ENCODE measurements at places on chromosomes 12 and 14.

GRCh38 chr12:65524666-65525065 is 246.2 kb downstream of the MSRB3 start:
- no peak for DNase-seq

DNA sequence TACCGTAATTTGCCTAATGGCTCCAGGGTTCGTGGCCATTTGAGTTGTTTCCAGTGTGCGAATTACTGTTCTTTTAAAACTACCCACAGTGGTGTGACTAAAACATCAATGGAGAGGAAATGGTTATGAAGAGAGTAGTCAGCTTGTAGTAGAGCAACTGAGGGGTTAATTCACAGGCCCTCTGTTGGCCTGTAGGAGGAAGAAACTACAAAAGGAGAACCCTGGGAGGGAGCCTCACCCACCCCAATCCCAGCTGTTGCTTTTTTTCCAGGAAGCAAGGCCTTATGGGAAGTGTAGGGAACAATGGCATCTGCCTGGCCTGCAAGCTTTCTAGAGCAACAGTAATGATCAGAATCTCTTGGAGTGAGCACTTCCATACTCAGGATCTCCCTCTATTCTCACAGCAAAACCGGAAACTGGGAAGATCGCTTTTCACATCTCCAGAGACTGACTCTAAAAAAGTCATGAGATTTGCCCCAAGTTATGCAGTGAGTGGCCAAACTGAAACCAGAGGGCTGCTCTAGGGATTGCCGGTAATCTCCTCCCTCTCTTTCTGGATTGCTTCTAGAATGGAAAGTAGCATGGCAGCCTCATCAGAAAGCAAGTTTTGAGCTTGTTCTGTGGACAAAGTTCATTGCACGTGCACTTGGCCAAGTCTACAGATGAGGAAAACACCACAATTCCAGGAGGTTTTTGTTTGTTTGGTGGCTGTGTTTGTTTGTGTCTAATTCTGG is 125.3 kb upstream of the PWP1 start:
- no peak for DNase-seq

GRCh38 chr12:16634786-16635185 is 28.8 kb upstream of the LMO3 start:
- no peak for DNase-seq

DNA sequence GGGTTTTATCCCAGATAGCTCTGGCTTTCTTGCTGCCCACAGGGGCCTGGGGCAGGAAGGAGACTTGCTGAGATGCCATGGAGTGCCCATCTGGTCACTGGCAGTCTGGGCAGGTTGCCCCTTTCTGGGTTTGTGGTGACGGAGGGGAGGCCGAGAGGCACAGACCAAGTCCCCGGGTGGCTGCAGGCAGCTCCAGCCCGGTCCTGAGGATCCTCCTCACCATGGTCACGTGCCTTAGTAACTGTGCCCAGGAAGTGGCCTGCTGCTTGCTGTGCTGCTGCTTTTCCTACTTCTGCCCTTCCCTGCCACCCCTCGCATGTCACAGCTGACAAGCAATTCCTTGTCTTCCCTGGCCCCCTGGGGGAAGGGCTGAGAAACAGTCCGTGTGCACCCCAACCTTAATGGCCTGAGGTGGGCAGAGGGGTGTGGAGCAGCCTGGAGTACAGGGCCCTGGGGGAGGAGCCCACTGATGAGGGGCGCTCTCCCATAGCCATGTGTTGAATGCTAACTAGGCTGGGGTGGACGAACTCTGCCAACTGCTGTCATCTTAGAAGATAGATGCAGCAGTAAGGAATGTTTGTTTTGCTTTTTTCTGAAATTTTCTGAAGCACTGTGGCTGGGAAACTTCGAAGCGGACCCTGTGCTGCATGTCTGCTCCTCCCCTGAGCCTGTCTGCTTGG is 54.9 kb upstream of the SRSF5 start:
- no peak for DNase-seq

DNA sequence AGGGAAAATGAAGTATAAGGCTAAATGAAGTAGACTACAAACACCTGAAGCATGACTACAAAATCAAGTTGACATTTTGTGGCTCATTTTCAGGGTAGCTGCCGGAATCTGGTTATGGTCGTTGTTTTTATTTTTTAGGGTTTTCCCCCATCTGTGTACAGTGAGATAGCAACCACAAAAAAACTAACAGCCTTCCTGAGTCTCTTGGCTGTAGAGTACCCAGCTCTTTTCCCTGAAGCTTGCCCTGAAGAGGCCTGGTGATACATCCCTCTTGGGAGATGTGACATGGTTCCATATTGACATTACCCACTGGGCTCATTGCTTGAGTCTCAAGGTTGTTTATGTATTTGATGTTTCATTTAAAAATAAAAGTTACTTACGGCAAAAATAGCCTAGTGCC is 424.0 kb downstream of the ZFP36L1 start:
- DNase-seq, result no peak

DNA sequence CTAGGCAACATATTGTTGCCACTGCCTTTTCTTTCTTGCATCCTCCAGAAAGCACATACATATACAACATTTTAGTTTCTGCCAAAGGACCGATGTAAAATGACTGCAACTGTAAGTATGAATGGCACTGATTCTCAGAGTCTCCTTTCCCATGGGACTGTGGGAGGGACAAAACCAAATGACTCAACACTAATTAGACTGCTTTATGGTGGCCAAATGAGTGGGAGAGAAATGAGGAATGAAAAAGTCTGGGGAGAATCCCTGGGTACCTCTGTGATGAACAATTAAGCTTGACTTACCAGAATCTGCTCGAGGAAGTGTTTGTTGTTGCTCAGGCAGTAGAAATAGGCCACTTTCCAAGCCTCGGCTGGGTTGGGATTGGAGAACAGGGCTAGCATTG is 10.1 kb downstream of the ZFYVE26 start:
- no peak for DNase-seq

DNA sequence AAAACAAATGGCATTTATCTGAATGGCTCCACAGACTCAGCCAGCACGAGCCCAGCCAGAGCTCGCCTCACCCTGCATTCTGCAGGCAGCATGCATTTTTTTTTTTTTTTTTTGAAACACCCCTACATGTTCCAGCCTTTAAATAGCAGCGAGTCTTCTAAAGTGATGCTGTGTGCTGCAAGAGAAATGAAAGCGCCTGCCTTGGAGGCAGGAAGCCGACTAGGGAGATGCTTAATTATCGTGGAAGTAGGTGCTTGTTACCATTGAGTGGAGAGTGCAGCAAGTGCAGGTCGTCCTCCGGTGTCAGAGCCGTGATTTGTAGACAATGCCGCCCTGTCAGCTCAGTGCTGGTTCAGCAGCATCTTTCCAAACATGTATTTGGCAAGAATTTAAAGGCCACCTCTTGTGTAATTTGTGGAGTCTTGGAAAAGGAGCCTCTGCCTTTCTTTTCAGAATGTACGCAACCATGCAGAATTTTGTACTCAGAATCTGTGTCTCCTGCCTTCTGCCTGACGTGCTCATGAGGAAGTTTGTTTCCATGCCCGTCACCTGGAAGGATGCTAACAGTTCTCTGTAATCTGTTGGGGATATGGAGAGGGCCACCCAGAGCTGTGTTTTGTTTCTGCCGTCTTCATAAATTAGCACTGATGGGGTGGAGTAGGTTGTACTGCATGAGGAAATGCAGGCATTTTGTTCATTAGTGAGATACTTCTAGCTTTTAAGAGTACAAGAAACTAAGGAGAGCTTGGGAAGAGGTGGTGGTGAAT is 345.9 kb upstream of the RGS6 start:
- DNase-seq, result no peak

GRCh38 chr12:106769078-106769477 is 5.4 kb upstream of the RIC8B start:
- no peak for DNase-seq

- DNase-seq, result no peak
Measured at GRCh38 chr14:74856366-74856765, 19.6 kb downstream of the PROX2 start.

DNA sequence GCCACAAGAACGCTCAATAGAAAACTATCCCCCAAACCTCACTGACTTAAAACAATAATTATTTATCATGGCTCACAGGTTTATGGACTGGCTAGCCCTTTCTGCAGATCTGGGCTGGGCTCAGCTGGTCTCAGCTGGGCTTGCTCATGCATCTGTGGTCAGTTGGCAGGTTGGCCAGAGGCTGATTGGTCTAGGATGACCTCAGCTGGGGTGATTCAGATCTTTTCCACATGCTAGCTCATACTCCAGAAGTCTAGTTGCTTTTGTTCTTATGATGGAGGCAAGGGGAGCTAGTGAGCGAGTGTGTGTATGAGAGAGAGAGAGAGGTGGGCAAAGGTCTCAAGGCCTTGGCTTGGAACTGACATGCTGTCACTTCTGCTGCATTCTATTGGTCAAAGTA is 181.2 kb upstream of the NRXN3 start:
- DNase-seq, result no peak

GRCh38 chr12:132471011-132471857 is 18.7 kb upstream of the FBRSL1 start:
- DNase-seq, result no peak

DNA sequence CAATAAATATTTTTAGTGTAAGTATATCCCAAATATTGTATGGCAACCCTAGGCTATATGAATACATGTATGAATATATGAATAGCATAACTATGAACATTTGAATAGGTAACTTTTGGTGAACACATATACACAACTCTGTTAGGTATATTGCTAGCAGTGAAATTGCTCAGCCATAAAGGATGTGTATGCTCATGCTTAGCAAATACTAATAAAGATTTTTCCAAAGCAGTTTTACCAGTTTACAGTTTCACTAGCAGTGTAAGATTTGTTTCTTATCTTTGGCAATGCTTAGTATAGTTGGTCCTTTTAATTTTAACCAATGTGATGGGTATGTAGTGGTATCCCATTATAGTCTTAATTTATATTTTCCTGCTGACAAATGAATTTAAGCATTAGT is 5.3 kb upstream of the DAAM1 start:
- no peak for DNase-seq

DNA sequence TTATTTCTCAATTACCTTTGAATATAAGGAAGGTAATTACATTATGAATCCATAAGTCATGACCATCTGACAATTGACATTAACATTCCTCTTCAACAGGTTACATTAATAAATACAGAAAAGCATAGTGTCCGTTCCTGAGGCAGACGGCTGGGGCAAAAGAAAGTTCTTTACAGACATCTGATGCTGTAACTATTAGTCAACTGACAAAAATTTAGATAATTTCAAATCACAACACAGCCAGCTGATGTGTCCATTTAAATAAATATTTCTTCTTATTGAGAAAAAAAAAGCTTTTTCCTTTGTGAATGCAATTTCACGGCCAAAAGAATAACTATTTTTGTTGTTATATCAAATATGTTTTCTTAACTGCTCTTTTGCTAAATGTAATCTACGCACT is 9.2 kb upstream of the PYROXD1 start:
- no peak for DNase-seq

DNA sequence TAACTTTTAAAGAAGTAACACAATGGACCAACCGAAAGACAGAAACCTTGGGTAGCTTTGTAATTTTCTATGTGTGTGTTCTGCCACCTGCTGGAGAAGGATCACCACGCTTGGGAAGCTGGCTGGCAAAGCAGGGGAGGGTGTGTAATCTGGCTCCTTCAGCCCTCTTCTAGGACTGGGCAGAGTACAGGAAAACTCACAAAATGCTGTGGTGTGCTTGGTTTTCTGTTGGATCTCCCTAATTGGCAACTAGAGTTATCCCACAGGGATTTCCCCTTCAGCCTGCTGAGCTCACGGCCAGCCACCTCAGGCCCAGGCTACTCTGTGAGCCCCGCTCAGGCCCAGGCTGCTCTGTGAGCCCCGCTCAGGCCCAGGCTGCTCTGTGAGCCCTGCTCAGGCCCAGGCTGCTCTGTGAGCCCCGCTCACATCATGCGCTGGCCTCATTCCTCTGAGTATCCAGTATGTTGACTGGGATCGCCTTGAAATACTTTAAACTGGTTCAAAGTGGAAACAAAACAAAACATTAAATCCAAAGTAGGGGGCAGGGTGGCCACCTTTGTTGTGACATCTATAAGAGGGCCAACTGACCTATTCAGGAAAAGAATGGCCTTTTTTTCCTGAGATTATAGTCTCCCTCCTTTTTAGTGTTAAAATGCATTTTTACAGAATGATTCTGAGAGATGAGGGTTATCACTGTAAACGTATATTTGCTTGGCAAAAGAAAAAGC is 52.0 kb upstream of the RNU6-8 start:
- DNase-seq, result peak; percentile 50

DNA sequence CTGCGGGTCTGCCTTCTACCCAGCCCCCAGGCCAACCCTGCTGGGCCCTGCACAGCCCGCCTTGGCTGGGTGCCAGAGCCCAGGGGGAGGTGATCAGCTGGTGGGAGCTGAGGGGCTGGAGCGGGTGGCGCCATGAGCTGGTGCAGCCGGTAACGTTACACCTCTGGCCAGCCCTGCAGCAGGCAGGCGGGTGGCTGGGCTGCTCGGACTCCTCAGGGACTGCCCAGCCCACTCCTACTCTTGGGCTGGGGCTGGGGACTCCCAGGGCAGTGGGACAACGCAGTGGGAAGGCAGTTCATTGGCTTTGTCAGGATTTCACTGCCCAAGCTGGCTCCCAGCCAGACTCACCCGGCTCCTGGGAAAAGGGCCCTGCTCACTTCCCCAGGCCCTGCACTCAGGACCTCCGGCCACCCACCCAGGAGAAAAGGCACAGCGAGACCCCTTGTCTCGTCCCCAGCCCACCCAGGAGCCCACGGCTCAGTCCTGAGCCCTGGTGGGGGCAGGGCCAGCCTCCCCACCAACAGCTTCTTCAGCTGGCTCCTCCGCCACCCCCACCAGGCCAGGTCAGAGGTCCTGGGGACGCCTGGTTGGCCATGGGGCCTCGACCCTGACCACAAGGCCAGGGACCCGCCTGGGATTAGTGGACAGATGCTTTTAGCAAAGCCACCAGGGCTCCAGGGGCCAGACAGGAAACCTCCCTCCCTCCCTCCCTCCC is 1.0 kb downstream of the PGF start:
- DNase-seq, result no peak

DNA sequence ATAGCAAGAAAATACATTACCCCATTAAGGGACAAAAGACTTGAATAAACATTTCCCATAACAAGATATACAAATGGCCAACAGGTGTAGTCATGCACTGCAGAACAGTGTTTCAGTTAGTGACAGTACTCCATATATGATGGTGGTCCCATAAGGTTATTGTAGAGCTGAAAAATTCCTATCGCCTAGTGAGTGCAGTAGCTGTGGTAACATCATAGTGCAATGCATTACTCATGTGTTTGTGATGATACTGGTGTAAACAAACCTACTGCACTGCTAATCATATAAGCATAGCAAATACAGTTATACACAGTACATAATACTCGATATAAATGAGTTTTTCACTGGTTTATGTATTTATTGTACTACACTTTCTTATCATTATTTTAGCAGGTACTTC is 168.7 kb downstream of the C12orf75 start:
- no peak for DNase-seq

DNA sequence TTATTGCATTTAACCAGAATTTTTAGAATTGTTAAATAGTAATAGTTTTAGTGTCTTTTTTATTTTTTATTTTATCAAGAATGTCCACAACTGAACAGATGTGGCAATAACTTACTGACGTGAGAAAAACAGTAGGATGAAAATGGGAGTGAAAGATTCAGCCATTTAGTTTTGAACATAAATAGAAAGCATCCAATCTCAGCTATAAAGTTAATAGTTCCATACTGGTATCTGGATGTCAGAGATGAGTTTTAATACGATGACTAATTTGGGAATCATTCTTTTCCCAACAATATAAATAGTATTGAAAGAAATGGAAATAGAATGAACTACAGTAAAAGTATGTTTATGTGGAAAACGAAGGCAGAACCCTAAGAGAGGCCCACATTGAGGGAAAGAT is 159.4 kb downstream of the EPS8 start:
- DNase-seq, result no peak

GRCh38 chr12:10652192-10652591 is 21.7 kb downstream of the STYK1 start:
- no peak for DNase-seq
